Fibroblast of gingiva (primary cell): ENCODE measurements at places on chromosomes 12 and 14.

- peak; percentile 31 for DNase-seq
Observed at GRCh38 chr14:68561531-68562007, 231.3 kb downstream of the ZFP36L1 start.

DNA sequence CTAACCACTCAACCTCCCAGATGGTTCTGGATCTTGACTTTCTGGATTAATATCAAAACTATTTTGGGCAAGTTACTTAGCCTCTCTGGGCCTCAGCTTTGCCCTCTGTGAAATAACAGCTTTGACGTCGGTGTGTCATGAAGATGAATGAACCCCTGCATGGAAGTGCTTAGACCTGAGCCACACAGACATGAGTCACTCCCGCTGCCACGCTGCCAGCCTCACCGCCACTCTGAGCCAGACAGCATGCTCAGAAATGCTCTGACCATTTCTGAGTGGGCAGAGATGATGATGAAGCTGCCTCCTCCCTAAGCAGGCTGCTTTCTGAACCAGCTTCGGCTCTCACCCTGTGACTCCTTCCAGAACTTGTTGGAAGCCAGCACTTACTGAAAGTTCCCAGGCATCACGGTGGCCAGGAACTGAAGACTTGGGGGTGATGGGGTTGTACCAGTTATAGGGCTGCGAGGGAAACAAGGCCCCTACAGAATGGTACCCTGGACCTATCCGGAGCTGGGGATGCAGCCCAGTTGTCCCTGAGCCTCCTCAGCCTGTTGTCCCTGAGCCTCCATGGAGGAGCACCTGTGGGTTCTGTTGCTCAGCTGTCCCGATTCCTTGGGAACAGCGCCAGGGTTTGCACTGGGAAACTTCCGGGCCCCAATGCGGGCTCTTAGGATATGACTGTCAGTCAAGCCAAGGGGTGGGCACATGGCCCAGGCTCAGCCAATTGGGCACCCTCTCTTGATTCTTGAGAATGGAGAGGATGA is 2.0 kb upstream of the CCDC197 start:
- DNase-seq: peak; percentile 37

GRCh38 chr14:64928239-64929013 is 14.1 kb downstream of the GPX2 start:
- no peak for DNase-seq

- DNase-seq: peak; percentile 15
Observed at GRCh38 chr14:60815371-60815770, 80.8 kb downstream of the MNAT1 start.

DNA sequence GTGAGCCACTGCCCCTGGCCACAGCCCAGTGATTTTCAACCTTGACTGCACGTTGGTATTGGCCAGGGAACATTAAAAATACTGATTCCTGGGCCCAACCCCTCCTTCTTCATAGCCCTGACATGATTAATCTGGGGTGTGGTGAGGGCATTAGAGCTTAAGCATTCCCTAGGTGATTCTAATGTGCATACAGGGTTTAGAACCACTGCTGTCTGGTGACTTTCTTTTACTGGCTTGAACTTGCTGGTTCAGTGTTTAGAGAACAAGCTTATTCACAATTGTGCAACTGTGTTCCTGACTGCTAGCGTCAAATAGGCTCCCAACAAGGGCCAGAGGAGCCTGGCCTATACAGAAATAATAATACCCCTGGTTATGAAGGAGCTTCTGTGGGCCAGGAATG is 488.8 kb upstream of the CCDC196 start:
- no peak for DNase-seq

DNA sequence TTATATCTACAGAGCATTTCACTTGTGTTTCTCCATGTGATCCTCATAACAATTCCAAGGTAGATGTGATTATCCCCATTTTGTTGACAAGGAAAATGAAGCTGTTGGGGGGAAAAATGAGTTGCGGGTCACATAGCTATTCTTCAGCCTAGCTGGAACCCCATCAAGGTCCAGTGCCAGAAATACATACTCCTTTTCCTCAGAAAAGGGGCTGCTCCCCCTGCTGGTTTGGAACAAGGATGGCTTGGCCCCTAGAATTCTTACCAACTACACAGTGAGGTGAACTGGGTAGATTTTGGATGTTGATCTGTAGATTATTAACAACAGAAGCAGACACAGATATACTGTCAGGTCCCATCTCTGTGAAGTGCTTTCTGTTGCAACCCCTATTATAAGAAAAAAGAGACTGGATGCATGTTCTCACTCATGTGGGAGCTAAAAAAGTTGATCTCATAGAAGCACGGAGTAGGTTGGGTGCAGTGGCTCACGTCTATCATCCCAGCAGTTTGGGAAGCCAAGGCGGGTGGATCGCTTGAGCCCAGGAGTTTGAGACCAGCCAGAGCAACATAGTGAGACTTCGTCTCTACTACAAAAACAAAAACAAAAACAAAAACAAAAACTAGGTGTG is 8.9 kb downstream of the IKZF4 start:
- DNase-seq: peak; percentile 43
